Activated CD4-positive, alpha-beta T cell treated with anti-CD3 and anti-CD28 coated beads for 48 hours (primary cell): ENCODE measurements at places on chromosomes 1 and 21.

DNA sequence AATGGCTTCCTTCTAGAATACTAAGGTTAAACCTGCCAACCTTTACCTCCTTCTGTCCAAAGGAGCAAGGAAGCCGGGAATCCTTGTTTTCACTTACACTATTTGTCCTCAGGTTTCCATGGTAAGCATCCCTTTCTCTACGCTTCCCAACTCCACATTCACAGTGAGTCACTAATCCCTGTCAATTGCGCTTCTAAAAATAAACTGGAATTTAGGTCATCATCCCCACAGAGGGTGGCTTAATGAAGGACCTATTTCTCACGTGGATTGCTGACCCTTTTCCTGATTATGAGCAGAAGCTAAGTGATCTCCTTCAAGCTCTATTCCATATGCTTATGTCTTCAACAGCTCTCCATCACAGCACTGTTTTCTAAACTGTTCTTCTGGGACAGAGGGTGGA is 39.9 kb upstream of the ABCA4 start:
- DNase-seq: no peak

- no peak for DNase-seq
Measured at GRCh38 chr1:23651069-23651808, 40.4 kb upstream of the RPL11 start.

DNA sequence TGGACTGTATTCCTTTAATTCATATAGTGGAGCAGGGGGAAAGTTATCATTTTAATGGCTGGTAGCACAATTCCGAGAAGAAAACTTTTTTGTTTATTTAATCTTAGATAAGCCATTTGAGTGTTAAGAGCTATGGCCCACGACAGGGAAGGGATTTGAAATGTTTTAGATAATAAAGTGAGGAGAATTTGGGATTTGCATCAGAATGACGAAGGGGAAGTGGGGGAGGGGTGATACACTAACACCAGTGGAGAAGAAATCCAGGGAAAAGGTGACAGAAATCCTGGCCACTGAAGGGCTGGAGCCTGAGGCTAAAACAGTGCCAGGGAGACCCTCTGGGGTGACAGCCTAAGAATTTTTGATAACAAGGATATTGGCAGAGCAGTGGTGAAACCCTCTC is 21.0 kb downstream of the LEPR start:
- no peak for DNase-seq

DNA sequence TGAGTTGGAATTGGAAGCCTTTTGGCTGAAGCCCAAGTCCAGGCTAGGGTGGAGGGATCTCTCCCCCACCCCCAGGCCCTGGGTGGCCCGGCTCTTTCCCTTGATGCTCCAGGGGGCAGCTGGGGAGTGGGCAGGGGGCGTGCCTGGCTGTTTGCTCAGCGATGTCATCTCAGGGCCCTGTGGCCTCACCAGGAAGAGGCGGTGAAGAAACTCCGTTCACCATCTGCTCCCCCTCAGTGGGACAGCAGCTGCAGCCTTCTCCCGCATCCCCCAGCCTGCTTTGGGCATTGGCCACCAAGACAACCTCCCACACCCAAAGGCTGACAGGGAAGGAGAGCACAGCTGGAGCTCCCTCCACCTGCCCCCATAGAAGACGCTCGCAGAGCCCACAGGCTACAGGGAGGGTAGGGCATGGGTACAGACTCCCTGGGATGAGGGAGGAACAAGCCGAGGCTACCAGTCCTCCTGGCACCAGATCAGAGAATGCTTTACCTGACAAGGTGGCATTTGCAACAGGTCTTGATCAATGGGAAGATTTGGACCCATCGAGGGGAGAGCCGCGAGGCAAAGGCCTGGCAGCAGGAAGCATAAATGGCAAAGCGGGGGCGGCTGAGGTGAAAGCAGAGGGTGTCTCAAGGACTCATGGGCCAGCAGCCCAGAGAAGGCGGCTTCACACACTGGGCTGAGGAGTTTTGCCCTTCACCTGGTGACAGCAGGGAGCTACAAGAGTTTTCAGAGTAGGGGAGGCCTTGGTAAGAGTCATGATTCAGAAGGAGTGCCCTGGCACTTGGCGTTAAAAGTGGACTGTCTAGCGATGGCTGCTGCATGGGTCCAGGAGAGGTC is 6.5 kb upstream of the GUCA2A start:
- DNase-seq: no peak

- DNase-seq: peak; percentile 81
Measured at GRCh38 chr1:160261556-160261892, 825 bp downstream of the DCAF8 start.
